ENCODE measurements at places on chromosomes 4 and X. TPM values are rescaled to one million over a fixed set of nuclear protein-coding genes. Genes with fewer than 3 reads are reported as not detected.

The MAGEA9B gene
- not detected for polyA plus RNA-seq

The MAGEA2 gene
- polyA plus RNA-seq: not detected

The MAGEB2 gene
- not detected for polyA plus RNA-seq

The ADH6 gene
- polyA plus RNA-seq: 0.59 TPM

The UCHL1 gene
- polyA plus RNA-seq: 1,142 TPM

The SPANXN4 gene
- not detected for polyA plus RNA-seq

The ZDHHC9 gene
- 96.7 TPM for polyA plus RNA-seq

The PAGE4 gene
- polyA plus RNA-seq: not detected

The PPP3CA gene
- 90.4 TPM for polyA plus RNA-seq

The TMPRSS11D gene
- not detected for polyA plus RNA-seq

The AWAT1 gene
- polyA plus RNA-seq: not detected

The BEND2 gene
- polyA plus RNA-seq: 0.12 TPM

The PLXNB3 gene
- polyA plus RNA-seq: 136 TPM

The SCML2 gene
- 3.9 TPM for polyA plus RNA-seq

The DKK2 gene
- 5.7 TPM for polyA plus RNA-seq

The TLR1 gene
- 3.7 TPM for polyA plus RNA-seq

The GLRA3 gene
- polyA plus RNA-seq: 14.4 TPM

The MAGEA1 gene
- polyA plus RNA-seq: not detected

The NRK gene
- polyA plus RNA-seq: 0.43 TPM

The ATP1B4 gene
- 0.11 TPM for polyA plus RNA-seq

The ALB gene
- polyA plus RNA-seq: 1.8 TPM

The YY2 gene
- polyA plus RNA-seq: 2.1 TPM

The GABRG1 gene
- polyA plus RNA-seq: 8.2 TPM

The USP51 gene
- 7.0 TPM for polyA plus RNA-seq

The GATA1 gene
- polyA plus RNA-seq: 0.22 TPM

The CPE gene
- 580 TPM for polyA plus RNA-seq

The TXK gene
- 1.7 TPM for polyA plus RNA-seq

The DMRTC1 gene
- polyA plus RNA-seq: 1.0 TPM

The CSAG1 gene
- not detected for polyA plus RNA-seq

The MAOA gene
- 30.0 TPM for polyA plus RNA-seq

The FAM149A gene
- polyA plus RNA-seq: 30.2 TPM

The BGN gene
- 98.9 TPM for polyA plus RNA-seq

The CT45A1 gene
- polyA plus RNA-seq: not detected

The MCF2 gene
- 13.8 TPM for polyA plus RNA-seq

The MAP7D2 gene
- 38.5 TPM for polyA plus RNA-seq

The PNCK gene
- polyA plus RNA-seq: 142 TPM

The TTC29 gene
- polyA plus RNA-seq: 2.5 TPM

The SMIM14 gene
- 64.1 TPM for polyA plus RNA-seq

The SHROOM3 gene
- polyA plus RNA-seq: 17.2 TPM

The SPANXB1 gene
- not detected for polyA plus RNA-seq

The BMP3 gene
- 2.9 TPM for polyA plus RNA-seq

The MMRN1 gene
- polyA plus RNA-seq: 4.2 TPM

The ITIH6 gene
- not detected for polyA plus RNA-seq

The TBCK gene
- polyA plus RNA-seq: 37.3 TPM
